Hematopoietic multipotent progenitor cell (in vitro differentiated cells): ENCODE measurements at places on chromosomes 1 and 21. TPM values are rescaled to one million over a fixed set of nuclear protein-coding genes. Genes with fewer than 3 reads are reported as not detected.

- peak; percentile 42 for DNase-seq
These were observed 319.0 kb downstream of the HHAT start for GRCh38 chr1:210647406-210648333.

DNA sequence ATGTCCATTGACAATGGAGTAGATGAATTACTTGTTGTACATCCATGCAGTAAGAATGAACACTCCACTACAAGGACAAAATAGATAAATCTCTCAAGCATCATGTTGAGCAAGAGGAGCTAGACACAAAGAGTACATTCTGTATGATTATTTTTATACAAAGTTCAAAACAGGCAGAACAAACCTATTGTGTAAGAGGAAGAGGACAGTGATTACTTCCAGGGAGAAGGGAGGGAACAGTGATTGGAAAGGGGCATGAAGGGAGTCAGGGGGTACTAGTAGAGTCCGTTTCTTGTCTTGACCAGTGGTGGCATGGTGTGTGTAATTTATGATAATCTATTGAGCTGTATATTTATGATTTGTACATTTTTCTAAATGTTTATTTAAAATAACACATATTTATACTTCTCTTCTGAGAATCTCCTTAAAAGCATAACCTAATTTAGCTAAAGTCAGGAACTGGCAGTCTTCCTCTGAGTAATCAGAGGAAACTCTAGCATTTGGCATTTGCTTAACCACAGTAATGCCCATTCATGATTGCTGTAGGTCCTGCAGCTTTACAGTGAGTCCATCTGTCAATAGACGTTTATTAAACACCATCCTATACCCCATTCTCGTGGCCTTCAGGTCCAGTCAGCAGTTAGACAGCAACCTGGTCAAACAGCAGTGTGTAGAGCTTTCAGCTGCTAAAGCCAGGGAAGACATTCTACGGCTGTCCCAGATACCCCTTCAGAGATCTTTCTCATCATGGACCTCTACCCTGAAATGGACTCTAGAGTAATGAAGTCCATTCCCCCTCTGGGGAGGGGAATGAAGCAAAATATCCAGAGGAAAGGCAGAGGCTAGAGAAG is 114.1 kb upstream of the GALNT2 start:
- no peak for DNase-seq

DNA sequence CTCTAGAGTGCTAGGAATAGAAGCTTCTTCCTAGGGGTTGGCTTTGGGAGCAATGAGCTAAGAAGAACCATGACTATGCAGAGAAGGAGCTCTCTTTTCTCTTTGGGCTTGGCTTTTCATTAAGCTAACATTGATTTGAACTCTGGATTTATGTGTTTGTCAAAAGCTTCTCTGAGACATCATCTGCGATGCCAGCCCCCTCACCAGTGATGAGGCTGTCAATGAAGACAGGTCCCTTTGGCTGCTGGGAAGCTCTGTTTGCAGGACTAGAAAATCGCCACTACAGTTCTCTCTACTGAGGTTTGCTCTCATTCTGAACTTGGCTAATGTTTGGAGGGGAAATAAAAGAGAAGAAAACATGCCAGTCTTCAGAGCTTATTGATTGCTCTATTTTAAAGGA is 185.0 kb downstream of the PCP4 start:
- no peak for DNase-seq

GRCh38 chr21:41638201-41638790 is 128.6 kb downstream of the RIPK4 start:
- no peak for DNase-seq

DNA sequence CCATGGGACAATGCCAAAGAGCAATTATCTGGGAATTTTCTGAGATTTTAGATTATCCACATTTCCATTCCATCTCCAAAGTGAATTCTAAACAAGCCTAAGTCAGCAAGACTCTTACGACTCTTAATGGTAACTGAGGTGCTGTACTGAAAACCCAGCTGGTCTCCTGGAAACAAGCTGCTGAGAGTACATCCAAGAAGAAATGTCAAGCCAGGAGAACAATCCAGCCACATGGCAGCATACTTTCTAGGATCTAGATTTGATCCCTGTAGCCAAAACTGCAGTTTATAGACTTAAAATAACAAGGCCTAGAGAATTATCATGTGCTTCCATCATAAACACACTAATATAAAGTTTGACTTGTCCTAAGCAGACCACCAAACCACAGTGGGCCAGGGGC is 45.8 kb downstream of the KCNH1 start:
- DNase-seq: no peak

GRCh38 chr1:246004301-246004700 is 502.8 kb downstream of the SMYD3 start:
- DNase-seq: no peak

DNA sequence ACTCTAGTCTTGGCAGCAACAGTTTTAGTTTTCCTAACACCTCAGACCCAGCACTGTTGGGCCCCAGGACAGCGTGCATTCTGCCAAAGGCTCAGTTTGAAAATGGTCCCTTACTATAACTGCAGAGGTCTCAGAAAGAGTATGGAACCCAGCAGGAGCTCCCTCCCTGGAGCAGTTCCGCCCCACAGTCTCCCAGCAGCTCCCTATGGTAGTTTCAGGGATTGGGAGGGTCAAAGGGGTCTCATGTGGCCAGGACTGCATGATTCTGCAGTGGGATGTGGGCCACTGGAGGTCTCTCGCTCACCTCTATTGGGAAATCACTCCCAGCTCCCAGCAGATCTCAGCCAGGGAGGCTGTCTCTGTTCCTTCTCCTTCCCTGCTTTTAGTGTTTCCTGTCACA is 12.3 kb downstream of the LY9 start:
- DNase-seq: no peak

- DNase-seq: no peak
These were observed 119.6 kb upstream of the CD34 start for GRCh38 chr1:208030288-208031091.

DNA sequence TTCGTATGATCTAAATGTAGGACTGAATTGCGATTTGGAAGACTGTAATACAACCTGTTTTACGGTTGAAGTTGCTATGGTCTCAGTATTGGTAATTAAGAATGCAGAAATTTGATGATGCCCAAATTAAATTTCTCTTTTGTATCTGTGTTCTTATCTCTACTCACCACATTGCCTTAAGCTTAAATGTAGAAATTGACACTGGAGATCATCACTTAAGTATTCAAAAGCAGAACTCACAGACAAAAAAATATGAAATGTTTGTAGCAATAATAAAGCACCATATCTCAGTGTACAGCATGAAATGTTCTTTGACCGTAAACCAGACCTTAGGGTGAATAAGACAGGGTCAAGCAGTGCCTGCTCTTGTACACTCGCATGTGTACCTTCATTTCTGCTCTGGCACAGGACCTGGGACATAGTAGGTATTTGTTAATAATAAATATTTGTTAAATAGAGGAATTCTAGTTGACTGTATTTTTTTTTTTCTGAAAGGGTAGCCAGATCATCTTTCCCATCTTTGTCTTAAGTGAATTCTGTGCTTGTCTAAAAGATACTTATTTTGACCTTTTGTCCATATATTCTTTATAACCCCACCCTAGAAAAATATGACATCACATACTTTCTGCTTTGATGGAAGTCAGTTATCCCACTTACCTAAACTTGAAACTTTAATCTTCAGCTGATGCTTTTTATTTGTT is 1.5 kb downstream of the CDC7 start:
- DNase-seq: no peak

GRCh38 chr1:238384381-238384780 is 493.7 kb upstream of the ZP4 start:
- DNase-seq: no peak

DNA sequence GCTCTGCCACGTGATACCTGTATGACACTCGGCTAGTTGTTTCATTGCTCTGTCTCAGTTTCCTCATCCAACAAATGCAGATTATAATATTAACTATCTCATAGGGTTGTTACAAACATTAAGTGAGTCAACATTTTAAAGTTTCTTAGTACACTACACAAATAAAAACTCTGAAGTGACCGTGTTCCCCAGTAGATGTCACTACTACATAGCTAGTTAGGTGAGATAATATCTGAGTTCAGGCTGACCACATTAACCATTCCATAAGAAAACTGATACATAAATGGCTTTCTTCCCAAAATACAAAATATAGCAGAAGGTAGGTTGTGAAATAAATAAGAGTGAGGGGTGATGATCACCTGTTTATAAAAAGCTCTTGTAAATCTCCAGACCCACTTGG is 214.1 kb downstream of the NUF2 start:
- DNase-seq: no peak

- peak; percentile 0 for DNase-seq
These were observed 83.9 kb upstream of the NBPF4 start for GRCh38 chr1:108327534-108328466.

GRCh38 chr1:26706315-26706714 is 10.5 kb downstream of the ARID1A start:
- no peak for DNase-seq

GRCh38 chr1:235881930-235882700 is 15.4 kb upstream of the LYST start:
- DNase-seq: no peak

DNA sequence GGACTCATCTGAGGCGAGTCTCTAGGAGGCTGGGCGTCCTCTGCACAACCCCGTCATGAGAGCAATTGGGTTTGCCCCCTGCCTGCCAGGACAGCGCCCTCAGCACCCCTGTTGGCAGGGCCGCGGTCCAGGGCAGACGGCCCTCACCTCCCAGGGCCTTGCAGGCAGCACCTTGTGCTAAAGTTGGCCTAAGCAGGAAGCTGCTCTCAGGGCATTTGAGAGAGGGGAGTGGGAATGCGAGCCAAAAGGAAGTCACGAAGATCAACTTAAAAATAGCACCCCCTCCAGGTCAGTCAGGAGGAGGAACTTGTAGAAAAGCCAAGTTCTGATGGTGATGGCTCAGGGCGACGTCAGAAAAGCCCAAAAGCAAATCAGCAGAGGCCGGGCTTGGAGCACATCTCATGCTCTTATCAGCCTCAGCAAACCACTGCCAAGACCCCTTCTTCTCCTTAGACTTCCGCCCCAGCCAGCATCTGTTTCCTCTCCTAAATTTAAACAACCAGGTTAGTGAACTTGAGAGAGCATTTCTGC is 12.6 kb upstream of the ADORA3 start:
- DNase-seq: peak; percentile 96

DNA sequence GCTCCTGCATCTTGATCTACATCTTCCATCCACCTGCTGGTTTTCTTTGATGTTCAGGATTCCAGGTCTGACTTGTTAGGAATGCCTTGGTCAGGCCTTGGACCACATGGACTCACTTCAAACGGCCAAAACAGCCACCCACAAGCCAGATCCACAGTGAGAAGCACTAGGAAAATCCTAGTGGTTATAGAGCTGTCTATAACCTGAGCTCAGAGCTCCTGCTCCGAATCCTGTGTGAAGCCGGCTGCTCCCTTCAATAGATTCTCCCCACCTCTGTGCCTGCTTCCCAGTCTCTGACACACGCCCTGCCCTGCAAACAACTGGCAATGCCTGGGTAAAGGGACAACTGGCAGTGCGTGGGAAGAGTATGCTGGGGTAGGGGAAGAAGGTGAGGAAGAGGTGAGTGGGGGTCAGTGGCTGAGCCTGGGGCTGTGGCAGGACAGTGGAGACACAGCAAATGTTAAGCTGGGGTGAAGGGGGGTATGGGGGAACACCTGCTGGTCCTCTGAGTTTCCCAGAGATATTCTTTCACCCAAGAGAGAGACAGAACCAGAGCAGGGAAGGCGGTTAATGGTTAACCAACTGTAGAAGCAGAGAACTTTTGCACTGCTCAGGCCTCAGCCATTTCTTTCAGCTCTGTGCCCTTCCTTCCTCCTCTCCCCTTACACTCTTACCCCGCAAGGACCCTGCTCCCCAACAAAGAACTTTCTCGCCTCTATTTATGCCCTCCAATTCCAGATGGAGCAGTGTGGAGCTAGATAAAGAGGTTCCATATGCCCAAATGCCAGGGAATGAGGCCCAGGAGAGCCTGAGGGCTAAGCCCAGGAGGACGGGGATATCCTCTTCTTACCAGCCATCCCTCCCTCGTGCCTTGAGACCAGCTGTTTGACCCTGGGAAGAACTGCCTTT is 4.5 kb downstream of the PLXNA2 start:
- no peak for DNase-seq

DNA sequence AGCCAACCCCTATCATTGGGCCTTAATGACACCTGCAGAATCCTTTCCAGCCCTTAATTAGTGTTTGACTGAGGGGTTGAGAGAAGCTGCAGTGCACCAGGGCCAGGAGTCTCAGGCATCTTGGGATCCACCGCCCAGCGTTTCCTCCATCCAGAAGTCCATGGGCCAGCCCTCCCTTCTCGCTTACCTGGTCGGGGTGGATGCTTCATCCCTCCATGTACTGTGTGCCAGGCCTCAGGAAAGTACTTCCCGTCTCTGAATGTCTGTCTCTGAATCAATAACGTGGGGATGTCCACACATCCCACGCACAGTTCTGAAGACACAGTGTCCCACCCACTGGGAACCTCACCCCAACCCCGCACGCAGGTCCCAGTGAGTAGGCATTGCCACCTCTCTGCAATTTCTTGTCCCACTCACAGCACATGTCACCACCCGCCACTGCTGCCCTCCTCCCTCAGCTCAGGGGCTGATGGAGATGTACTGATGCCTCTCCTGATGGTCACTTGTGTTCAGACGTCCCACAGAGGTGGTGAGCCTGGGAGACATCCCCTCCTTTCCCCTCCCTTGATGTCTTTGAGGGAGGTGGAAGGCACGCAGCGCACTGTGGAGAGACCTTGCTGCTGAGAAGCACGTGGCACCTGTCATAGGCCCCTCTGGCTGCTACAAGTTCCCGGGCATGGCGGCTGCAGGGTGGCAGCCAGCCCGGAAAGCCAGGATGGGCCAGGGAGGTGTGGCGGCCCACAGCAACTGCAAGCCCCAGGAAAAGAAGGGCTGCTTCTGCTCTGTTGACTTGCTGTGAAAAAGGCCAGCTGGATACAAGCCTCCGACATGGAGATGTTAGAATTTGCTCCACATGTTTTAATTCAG is 29.4 kb upstream of the PRSS38 start:
- no peak for DNase-seq

DNA sequence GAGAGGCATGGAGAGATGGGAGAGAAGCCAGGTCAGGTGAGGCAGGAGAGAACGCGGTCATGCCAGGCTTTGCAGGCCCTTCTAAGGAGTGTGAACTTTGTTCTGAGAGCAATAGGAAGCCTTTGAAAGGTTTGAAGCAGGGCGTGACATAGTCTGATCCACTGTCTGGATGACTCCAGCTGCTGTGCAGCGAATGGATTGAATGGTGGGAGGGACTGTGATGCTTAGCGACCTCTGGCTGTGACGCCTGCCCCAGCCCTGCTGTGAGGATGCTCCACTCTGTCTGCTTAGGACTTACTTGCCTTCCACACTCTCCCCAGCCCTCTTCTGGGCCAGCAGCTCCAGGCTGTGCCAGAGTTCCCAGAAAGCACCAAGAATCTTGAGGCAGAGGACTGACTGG is 41.8 kb upstream of the POU3F1 start:
- no peak for DNase-seq

DNA sequence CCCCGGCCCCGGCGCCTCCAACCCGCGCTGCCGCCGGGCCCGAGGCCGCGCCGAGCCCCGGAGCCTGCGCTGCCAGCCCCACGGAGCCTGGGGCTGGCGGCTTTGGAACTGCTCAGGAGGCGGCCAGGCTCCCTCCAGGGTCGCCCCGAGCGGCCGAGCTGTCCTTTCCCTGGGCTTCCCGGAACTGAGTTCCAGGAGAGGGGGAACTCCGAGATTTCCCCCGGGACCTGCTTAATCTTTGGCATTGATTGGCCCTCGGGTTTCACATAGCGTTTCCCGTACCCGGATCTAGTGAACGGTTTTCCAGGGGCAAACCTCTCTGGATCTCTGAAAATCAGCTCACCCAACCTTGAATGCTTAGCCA is 504 bp downstream of the H6PD start:
- no peak for DNase-seq

Gene CHI3L2
- 0.54 TPM for total RNA-seq

Gene SPRR1B
- total RNA-seq: not detected

Gene SPRR5
- total RNA-seq: not detected

Gene DUSP12
- total RNA-seq: 26.1 TPM

Gene TRAF3IP3
- 32.9 TPM for total RNA-seq

Gene TNFRSF8
- 0.27 TPM for total RNA-seq

Gene SESN2
- 11.3 TPM for total RNA-seq
